Activated T-helper 17 cell treated with anti-CD3 and anti-CD28 coated beads, Interleukin-2, amount 50 U/mL, for 72 hours (primary cell): ENCODE measurements at places on chromosomes 1 and 21. TPM values are rescaled to one million over a fixed set of nuclear protein-coding genes. Genes with fewer than 3 reads are reported as not detected.

The TRIM45 gene
- total RNA-seq, result 0.78 TPM

The CFAP57 gene
- 0.06 TPM for total RNA-seq

The B3GALNT2 gene
- 9.4 TPM for total RNA-seq

The TMPRSS3 gene
- 24.0 TPM for total RNA-seq

The GABRD gene
- not detected for total RNA-seq

The CADM3 gene
- not detected for total RNA-seq

The SIM2 gene
- 4.2 TPM for total RNA-seq

The ADAMTSL4 gene
- total RNA-seq, result 0.37 TPM

The TEX38 gene
- total RNA-seq, result 0.26 TPM

The LIN9 gene
- total RNA-seq, result 10.3 TPM

The LDLRAD1 gene
- total RNA-seq, result not detected

The GABPA gene
- 17.3 TPM for total RNA-seq

The HSPB7 gene
- total RNA-seq, result not detected

The IGSF3 gene
- 2.1 TPM for total RNA-seq

The BTF3L4 gene
- 29.8 TPM for total RNA-seq

The LCE1C gene
- total RNA-seq, result not detected

The TRAF5 gene
- total RNA-seq, result 50.7 TPM

The FBLIM1 gene
- not detected for total RNA-seq

The PODN gene
- total RNA-seq, result not detected

The PLA2G2C gene
- 0.26 TPM for total RNA-seq

The SLC44A5 gene
- total RNA-seq, result 0.61 TPM
